ENCODE measurements at places on chromosomes 7 and 10.

GRCh38 chr10:31947144-31947926 lies 18.7 kb upstream of the ARHGAP12 start:
- no peak for DNase-seq

- no peak for DNase-seq
Observed at GRCh38 chr10:48759113-48759901, 74.6 kb downstream of the WDFY4 start.

DNA sequence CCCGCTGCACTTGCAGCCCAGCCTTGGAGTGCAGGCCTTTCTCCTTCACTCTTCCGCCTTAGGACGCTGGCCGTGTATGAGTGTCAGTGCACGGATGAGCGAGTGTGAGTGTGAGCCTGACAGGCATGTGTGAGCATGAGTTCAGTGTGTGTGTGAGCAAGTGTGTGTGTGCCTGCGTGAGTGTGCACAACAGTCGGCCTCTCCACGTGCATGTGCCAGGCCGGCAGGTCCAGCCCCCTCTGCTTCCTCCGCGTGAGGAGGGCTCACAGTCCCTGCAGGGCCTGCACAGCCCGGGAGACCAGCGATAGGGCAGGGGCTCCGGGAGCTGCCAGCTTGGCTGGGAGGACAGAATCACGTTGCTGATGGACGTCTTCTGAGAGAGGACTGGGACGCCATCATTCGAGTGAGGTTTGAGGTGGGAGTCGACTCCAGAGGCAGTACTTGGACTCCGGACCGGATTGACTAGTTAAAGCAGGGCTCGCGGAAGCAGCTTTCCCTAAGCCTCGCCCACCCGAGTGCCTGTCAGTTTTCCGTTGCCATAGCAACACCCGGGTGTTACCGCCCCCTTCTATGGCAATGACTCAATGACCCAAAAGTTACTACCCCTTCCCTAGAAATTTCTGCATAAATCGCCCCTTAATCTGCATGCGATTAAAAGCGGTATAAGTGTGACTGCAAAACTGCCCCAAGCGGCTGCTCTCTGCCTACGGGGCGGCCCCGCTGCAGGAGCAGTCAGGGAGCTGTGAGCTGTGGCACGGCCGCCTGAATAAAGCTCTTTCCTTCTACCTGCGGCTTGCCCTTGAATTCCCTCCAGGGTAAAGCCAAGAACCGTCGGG lies 19.6 kb upstream of the CFAP46 start:
- peak; percentile 15 for DNase-seq

DNA sequence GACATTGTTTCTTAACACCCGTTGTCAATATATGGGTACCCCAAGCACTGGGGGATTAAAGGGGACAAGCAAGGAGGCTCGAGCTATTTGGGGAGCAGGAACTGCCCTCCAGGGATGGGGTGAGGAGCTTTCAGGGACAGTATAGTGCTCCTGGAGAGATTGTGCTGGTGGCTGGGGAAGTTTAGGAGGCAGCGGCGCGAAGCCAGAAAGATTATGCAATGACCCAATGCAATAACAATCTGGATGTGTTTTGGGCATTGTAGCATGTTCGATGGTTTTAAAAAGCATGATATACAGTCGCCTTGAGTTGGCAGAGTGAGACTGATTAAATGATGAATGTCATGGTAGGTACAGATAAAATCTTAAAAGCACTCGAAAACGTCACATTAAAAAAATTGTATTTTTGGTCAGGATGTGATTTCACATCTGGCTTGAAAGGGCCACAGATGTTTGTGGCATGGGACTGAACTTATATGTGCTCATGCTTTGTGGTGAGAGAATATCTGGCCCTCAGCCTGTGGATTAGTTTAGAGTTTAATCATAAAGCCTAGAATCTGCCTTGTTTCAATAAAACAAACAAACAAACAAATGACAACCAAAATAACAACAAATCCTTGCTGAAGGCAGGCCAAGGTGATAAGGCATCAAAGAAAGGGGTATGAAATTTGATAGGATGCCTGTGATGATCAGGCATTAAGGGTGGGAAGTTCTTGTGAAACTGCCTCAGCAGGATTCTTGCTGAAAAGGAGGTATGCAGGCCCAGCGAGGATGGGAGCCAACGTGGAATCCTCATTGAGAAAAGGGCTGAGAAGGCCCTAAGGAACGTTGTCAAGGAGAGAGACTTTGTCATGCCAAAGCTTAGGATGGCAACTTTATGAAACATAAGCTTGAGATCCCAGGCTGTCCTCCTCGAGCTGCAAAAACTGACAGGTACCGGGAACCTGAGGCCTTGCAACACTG lies 417.1 kb upstream of the KLF6 start:
- no peak for DNase-seq

- DNase-seq, result no peak
Observed at GRCh38 chr10:91924212-91925021, 847 bp downstream of the BTAF1 start.

- DNase-seq, result no peak
Observed at GRCh38 chr10:72260976-72261783, 12.5 kb upstream of the DDIT4 start.

GRCh38 chr10:8998751-8999150 lies 944.3 kb downstream of the GATA3 start:
- DNase-seq, result no peak

GRCh38 chr10:104274762-104275721 lies 6.1 kb downstream of the GSTO2 start:
- DNase-seq, result peak; percentile 40

GRCh38 chr7:22842383-22842941 lies 19.8 kb upstream of the TOMM7 start:
- DNase-seq, result no peak

DNA sequence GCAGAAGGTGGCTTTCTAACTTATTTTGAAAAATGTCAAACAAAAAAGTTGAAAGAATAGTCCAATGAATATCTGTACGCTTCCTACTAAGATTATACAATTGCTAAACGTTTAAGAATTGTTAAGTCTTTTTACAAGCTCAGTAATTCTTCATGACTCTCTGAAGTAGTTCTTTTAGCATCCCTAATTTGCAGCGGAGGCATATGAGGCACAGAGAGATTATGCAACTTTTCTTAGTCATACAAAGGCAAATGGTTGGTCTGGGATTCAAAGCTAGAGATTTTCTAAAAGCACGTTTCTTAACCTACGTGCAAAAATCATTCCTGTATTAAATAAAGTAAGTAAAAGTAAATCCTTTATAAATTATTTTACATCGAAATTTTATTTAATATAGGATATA lies 254.2 kb downstream of the MAGI2 start:
- no peak for DNase-seq

- DNase-seq, result no peak
Observed at GRCh38 chr7:94389381-94389780, 5.3 kb upstream of the COL1A2 start.

DNA sequence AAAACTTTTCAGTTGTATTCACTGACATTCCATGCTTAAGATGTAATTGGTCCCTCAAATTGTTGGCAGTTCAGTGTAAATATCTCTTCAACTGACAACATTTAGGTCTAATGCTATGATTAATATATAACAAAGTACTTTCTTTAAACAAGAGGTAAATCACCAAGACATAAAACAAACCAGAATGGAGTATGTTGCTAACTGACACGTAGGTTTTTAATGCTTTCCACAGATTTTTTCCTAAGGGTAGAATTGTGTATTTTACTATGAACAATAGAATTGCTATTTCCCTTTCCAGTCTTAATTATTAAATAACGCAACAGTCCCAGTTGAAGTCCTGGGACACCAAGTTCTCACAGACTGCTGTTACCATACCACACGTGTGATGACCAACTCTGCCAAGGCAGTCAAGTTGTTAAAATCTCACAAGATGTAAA lies 4.1 kb downstream of the JCAD start:
- DNase-seq, result no peak

DNA sequence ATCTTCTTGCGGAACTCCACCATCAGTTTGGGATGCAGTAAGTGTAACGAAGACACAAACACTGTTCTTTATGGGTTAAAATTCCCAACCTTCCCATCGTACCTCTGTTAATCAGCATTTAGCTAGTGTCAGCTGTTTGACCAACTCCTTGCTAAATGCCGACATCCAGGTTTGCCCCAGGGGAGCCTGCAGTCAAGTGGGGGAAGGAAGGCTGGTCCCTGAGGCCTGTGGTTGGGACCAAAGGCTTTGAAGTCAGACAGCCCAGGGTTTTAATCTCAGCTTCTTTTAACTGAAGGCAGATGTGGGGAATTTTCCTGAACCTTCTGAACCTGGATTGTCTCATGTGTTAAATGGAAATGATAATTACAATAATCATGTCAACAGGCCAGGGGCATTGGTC lies 443.7 kb downstream of the GLRX3 start:
- no peak for DNase-seq

DNA sequence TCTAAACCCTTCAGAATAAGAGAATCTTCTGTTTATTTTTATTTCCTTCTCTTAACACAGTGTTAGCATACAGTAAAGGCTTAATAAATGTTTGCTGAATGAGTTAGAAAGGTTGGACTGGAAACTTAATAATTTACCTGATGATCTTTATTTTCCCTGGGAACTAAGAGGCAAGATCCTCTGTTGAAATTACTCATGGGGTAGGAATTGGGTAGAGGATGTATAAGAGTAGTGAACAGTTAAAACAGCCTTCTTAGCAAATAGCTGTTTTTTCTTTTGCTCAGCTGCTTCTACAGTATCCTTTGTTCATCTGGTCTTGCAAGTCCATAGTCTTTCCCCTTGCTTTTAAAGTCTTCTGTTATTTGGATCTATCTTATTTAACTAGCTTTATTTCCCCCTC lies 80.0 kb downstream of the AKAP9 start:
- no peak for DNase-seq

DNA sequence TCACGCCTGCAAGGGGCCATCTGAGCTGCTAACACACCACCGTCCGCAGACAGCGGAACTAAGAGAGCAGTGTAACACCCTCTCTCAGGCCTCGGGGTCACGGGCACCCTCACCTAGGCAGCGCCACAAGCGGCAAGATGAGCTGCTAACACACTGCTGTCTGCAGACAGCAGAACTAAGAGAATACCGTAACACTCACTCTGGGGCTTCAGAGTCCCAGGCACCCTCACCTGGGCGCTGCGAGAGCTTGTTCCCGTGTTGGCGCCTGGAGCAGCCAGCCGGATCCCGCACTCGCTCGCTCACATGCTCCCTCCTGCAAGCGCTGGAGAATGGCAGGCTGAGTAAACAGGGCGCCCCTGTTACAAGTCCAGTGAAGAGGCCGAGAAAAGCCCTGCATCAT lies 160.2 kb downstream of the SRPK2 start:
- DNase-seq, result no peak

- no peak for DNase-seq
Observed at GRCh38 chr7:6705959-6706665, 635 bp downstream of the ZNF12 start.

GRCh38 chr7:45192621-45193041 lies 35.0 kb downstream of the RAMP3 start:
- no peak for DNase-seq

DNA sequence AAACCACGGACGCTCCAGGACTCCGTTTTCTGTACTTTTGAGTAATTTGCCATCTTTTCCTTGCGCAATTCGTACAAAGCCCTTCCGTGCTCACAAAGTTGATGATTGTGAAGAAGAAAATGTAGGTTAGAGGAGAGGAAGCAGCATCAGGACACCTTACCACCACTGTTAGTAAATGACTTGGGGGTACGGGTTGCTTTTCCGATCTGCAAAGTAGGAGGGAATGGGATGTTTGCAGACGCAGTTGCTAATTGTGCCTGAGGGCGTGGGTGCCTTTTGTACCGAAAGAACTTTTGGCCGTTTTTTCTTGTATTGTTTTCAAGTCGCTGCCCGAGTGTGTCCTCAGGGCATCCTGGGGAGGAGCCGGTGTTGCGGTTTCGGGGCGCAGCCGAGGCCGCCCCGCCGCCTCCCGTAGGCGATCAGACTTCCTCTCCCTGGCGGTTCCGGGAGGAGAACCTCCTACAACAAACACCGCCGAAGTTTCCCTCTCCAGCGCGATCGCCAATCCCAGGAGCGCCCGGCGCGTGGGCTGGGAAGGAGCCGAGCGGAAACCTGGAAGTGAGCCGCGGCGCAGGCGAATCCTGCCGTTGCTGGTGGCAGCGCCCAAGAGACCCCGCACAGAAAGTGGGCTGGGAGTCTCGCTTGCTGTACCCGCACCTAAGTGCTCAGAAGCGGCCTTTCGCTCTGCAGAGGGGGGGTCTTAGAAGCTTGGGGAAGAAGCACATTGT lies 1.0 kb downstream of the PRR15 start:
- no peak for DNase-seq

DNA sequence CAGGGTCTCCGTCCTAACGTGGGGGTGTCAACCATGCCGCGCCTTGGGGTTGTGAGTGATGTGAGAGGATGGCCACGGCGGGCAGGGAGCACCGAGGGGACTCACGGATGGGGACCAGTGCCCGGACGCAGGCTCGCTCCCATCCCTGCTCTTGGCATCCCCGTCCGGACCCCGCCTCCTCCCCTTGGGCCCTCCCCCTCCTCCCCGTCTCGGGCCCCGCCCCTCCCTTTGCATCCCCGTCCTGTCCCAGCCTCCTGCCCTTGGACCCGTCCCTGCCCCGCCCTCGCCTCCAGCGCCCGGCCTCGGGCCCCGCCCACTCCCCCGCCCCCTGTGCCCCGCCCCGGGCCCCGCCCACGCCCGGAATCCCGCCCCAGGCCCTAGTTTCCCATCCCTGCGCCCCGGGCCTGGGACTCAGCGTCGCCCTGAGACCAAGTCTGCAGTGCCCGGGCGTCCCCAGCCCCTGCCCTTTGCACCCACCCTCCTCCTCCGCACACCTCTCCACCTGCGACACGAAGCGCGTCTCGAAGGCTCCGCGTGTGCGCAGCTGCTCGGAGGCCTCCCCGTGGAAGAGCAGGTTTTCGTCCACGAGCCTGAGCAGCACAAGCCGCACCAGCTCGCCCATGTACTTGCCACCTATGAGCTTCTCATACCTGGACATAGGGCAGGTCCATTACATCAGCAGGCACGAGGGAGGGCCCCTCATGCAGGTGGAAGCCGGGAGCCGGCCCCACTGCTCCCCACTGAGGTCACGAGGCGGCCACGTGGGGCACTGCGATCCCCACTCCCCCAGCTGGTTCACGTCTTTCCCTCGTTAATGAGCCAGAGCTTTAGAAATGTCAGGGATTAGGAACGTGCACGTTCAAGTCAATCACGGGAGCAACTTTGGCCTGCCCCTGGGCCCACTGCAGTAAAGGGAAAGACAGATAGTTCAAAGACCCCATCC lies 5.1 kb upstream of the MYL7 start:
- peak; percentile 6 for DNase-seq

- no peak for DNase-seq
Observed at GRCh38 chr7:32020551-32021159, 49.6 kb downstream of the PDE1C start.

DNA sequence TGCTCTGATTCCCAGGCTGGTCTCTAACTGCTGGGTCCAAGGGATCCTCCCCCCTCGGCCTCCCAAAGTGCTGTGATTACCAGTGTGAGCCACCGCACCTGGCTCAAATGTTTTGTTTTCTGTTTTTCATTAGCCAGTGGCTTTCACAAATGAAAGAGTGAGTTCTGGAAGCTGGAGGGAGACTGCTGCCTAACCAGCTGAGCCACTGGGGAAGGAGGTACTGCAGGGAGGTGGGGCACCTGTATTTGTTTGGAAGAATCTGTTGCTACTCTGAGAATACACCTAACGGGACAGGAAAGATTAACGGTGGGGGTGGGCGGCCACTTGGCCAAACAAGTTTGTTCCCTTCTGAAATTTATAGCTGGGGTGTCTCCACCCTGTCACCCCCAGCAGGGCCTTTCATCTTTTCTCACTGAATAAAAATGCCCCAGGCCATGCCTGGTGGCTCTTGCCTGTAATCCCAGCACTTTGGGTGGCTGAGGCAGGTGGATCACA lies 4.7 kb downstream of the STOX1 start:
- no peak for DNase-seq
